ENCODE measurements at places on chromosomes 3 and 15. TPM values are rescaled to one million over a fixed set of nuclear protein-coding genes. Genes with fewer than 3 reads are reported as not detected.

PATL2 gene
- 0.50 TPM for polyA plus RNA-seq

TGM5 gene
- not detected for polyA plus RNA-seq

REC114 gene
- polyA plus RNA-seq: not detected

SST gene
- not detected for polyA plus RNA-seq

SLC2A2 gene
- polyA plus RNA-seq: not detected

SYNPR gene
- polyA plus RNA-seq: not detected

TM4SF18 gene
- polyA plus RNA-seq: not detected

PTH1R gene
- polyA plus RNA-seq: 0.05 TPM

SCN11A gene
- 0.05 TPM for polyA plus RNA-seq

BCHE gene
- 2.4 TPM for polyA plus RNA-seq

SLC38A3 gene
- polyA plus RNA-seq: 0.11 TPM

CCDC191 gene
- 1.7 TPM for polyA plus RNA-seq

ADAMTS9 gene
- 1.1 TPM for polyA plus RNA-seq

ELL3 gene
- 2.3 TPM for polyA plus RNA-seq

GOLGA8K gene
- not detected for polyA plus RNA-seq

CYP19A1 gene
- not detected for polyA plus RNA-seq

Measured in AG04450 (cell line).